ENCODE measurements at places on chromosomes 5 and 9.

GRCh38 chr9:114102484-114102883 lies 3.4 kb upstream of the KIF12 start:
- no peak for DNase-seq

- DNase-seq: no peak
These were observed 280.3 kb downstream of the NPR3 start for GRCh38 chr5:32991421-32991815.

- DNase-seq: no peak
These were observed 3.1 kb downstream of the C5orf63 start for GRCh38 chr5:127070243-127070642.

DNA sequence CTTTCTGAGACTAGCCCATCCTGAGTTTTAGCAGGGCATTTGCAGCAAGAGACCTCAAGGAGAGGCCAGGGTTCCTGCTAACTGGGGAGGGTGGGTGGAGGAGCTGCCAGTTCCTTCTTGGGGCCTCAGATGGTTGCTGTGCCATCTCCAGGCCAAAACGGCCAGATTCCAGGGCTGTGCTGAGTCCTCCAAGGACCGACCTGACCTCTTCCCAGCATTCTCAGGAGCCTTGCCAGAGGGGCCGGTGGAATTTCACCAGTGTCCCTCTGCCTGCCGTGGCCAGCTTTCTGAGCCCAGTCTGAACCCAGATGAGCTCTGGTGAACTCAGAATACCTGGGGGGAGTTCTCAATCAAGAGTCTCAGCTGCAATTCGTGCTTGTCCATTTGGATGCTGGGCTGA lies 54.3 kb downstream of the TSTD2 start:
- no peak for DNase-seq

DNA sequence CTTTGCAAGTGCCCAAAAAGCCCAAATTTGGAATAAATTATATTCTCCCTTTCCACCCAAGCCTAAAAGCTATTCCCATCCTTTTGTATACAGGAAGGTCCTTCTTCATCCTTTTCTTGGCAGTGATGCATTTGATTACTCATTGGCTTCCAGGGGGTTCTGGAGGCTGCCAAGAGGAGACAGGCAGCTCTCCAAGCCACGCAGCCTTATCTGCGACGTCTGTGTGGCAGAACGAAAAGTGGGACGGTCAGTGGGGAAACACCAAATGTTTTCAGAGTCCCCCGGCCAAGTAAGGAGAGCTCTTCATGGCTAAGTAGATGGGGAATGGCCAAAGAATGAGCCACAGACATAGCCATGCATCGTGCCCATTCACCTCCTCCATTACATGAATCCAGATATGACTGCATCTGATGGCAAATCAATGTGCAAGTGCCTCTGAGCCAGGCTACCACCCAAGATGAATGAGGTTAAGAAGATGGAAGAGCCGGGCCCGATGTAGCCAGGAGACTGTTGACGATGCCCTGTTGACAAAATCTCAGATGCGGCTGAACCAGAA lies 12.1 kb downstream of the ADAM19 start:
- DNase-seq: no peak

DNA sequence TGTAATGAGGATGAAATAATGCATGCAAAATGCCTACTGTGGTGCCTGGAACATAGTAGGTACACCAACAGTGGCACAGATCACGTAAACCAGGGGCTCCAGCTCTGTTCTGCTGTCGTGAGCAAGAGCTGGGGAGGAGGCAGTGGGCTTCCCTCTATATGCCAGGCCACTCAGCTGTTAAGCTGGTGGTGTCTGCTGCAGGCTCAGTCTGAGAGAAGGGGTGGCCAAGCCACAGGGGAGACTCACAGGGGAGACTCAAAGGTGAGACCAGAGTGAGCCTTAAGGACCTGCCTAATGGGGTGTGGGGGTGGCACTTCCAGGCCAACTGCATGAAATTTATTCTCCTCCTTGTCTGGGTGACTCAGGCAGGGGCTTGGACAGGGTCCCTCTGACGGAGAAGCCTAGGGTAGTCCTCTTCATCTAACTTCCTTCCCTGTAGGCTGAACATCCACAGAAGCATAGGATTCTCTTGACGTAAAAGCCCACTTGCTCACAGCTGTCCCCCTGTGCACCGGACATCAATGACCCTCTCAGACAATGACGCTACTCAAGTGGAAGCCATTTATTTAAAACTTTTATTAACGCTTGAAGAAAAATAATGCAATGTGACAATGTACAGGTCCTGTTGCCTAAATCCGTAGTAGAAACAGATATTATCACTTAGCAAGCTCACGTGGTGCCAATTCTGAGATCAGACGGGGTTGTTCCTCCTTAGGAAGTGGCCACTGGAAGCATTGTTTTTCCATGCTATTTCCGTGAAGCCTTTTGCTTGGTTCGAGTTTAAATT lies 13.9 kb downstream of the STC2 start:
- DNase-seq: no peak

GRCh38 chr9:16207161-16207560 lies 654.3 kb downstream of the CCDC171 start:
- DNase-seq: peak; percentile 43

- no peak for DNase-seq
These were observed 409.5 kb downstream of the ARHGEF28 start for GRCh38 chr5:74035521-74035937.

GRCh38 chr5:37738057-37738691 lies 101.7 kb downstream of the GDNF start:
- no peak for DNase-seq

- no peak for DNase-seq
These were observed 362.8 kb downstream of the NPR3 start for GRCh38 chr5:33073881-33074327.

DNA sequence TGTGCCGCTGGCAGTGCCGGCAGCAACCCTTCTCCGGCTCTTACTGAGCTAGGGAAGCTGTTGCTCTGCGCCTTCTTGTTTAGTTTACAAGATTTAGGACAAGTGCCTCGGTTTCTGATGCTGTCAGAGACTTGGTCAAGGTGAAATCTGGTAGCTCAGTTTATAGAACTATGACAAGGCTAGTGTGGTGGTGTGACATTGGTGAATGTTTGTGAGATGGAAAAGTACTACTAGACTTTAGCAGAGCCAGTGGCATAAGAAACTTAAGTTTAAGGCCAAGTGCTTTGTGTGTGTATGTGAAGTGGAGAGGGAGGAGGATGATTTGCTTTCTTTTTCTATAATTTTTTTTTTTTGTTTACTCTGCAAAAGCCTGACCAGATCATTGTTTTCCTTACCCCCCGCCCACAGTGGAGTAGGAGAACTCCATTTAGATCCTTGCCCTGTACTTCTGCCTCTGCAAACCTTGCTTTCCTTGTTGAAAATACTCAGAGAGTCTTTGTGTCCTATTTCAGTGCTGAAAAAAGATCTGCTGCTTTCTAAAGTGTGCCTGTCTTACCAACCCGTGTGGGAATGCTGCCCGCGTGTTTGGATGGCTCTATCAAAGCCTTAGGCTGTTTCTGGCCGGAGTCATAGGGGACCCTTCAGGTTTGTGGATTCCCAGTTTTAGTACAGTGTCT lies 75.9 kb downstream of the TRIO start:
- DNase-seq: no peak

- DNase-seq: no peak
These were observed 11.0 kb upstream of the CCDC171 start for GRCh38 chr9:15541872-15542271.

GRCh38 chr5:83474991-83475390 lies 3.4 kb downstream of the VCAN start:
- no peak for DNase-seq

GRCh38 chr5:78675956-78676730 lies 27.6 kb upstream of the LHFPL2 start:
- no peak for DNase-seq

DNA sequence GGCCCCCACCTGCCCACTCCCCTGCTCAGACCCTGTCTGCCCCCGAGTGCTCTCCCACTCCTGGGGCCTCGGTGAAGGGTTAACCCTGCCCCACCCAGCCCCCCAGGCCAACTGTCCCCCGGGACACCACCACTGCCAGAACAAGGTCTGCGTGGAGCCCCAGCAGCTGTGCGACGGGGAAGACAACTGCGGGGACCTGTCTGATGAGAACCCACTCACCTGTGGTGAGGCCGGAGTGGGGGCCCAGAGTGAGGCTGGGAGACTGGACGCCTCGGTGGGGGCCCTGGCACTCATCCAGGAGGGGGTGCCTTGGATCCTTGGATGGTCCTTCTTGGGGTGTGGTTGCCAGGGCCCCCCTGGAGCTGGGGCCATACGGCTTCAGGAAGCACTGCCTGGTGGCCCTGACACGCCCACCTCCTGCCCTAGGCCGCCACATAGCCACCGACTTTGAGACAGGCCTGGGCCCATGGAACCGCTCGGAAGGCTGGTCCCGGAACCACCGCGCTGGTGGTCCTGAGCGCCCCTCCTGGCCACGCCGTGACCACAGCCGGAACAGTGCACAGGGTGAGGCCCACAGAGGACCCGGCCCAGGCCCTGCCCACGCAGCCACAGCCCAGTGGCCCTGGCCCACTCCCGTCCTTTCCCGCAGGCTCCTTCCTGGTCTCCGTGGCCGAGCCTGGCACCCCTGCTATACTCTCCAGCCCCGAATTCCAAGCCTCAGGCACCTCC lies 2.1 kb downstream of the MAMDC4 start:
- no peak for DNase-seq

DNA sequence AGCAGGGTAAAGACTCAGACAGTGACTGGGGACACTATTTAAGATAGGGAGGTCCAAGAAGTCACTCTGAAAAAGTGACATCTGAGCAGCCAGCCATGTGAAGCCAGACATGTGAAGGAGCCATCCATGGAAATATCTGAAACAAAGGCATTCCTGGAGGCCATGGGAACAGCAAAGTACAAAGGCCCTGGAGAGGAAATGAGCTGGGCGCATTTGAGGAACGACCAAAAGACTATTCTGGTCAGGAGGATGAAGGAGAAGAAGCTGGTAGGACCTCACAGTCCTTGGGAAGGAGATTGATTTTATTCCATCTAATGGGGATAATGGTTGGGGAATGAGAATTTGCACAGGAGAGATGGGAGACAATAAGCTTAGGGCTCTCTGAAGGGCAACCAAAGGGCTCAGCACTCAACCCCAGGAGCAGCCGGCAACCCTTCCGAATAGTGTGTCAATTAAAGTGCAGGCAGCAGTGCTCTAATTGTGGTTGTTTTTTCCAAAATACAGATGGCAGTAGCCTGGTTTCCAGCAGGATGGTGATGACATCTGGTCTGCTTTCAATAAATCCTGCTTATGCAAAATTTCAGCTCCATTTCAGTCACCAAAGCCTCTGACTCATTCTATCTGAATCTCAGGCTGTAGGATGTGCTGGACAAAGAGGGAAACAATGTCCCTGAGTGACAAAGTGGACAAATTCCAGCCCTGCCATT lies 26.7 kb downstream of the FOXI1 start:
- DNase-seq: no peak

GRCh38 chr9:81607593-81608288 lies 81.6 kb downstream of the TLE1 start:
- no peak for DNase-seq

GRCh38 chr9:124390794-124391658 lies 24.2 kb downstream of the PSMB7 start:
- no peak for DNase-seq

GRCh38 chr5:88813805-88814575 lies 69.0 kb downstream of the MEF2C start:
- no peak for DNase-seq

- no peak for DNase-seq
These were observed 392.5 kb upstream of the GRAMD2B start for GRCh38 chr5:126030698-126031097.

DNA sequence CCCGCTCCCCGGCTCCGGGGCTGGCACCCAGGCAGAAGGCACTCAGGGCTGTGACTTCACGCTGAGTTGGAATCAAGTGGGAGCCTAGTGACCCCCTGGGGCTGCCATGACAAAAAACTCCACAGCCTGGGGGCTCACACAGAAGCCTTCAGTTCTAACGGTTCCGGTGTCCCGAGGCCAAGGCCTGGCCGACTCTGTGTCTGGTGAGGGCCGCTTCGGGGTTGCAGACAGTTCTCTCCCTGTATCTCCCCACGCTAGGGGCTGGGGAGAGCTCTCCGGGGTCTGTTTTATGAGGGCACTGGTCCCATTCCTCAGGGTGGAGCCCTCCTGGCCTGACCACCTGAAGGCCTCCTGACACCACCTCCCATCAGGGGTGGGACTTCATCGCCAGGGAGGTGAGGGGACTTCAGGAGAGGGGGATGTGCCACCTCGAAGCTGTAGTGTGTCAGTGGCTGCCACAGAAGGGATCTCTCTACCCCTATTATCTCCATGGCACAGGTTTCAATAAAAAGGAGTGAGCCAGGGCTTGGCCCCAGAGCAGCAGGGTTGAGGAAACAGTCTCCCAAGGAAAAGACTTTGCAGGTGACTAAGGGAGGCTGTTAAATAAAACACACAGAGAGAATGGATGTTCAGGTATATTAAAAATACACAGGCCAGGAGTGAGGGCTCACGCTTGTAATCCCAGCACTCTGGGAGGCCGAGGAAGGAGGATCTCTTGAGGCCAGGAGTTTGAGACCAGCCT lies 1.5 kb upstream of the SLC6A3 start:
- DNase-seq: no peak

DNA sequence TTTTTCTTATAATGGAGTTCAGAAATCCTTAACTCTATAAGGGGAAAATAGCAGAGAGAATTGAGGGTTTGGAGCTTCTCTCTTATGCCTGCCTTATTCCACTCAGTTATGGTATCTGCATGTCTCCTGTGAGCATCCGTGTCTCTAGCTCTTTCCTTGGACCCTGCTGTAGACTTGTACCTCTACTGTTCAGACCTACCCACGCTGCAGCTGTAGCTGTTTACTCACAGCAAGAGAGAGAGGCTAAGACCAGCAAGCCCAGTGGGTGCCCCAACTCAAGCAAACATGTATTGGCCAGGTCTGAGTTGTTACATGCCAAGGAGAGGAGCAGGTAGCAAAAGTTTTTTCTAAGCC lies 7.1 kb upstream of the PCSK1 start:
- DNase-seq: no peak

DNA sequence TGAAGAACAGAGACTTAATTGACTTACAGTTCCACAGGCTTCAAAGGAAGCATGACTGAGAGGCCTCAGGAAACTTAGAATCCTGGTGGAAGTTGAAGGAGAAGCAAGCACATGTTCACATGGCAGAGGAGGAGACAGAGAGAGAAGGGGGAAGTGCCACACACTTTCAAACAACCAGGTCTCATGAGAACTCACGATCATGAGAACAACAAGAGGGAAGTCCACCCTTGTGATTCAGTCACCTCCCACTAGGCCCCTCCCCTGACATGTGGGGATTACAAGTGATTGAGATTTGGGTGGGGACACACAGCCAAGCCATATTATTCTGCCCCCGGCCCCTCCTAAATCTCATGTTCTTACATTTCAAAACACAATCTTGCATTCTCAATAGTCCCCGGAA lies 19.5 kb downstream of the NR3C1 start:
- DNase-seq: no peak

- no peak for DNase-seq
These were observed 677.7 kb upstream of the MEF2C start for GRCh38 chr5:89560696-89561095.
